ENCODE measurements at places on chromosomes 5 and 9.

DNA sequence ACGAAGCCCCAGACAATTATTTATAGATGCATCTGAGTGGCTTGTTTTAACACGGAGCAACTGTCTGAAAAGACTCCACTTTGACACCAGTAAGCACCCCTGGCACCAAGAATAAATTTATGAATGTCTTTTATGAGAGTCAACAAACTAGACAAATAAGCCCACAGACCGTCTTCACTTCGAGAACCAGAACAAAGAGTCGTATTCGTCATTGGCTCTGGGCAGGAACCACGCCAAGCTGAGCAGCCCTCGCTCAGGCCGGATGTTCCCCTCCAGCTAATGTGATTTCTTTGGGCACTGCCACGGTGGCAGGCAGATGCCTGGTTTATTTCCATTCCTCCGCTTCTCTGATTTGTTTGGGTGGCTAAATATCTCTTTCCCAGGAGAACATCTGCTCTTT, 91.9 kb upstream of the STC2 start:
- DNase-seq: no peak

DNA sequence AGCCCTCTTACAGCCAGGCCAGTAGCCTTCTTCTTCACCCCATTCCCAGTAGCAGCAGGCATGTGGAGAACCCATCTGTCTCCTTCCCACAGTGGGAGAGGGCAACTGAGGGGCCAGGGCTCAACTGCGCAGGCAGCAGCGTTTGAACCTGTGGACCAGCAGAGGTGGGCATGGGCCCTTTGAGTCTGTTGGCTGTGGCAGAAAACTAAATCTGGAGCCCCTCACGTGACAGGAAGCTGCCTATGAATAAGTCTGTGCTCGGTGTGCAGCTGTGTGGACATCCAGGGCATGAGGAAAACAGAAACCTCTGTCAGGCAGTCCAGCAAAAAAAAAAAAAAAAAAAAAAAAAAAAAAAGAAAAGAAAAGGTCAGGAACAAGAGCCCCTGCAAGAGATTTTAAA, 189.2 kb upstream of the NR3C1 start:
- DNase-seq: peak; percentile 81

DNA sequence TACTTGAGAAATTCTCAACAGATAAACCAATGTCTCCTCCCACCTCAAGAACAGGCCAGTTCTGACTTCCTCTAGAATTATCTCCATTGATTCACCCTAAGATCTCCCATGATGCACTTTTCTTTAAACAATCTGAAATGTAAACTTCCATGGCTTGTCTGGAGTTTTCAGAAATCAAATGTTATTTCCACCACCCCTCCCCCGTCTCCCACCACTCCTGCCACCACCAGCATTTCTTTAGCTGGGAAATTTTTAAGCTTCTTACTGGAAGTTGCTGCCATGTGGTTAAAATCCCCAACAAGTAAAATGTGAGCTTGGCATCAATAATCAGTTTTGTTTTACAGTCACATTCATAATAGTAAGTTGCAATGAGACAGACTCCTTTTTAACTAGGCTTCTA, 32.8 kb upstream of the BASP1 start:
- no peak for DNase-seq

DNA sequence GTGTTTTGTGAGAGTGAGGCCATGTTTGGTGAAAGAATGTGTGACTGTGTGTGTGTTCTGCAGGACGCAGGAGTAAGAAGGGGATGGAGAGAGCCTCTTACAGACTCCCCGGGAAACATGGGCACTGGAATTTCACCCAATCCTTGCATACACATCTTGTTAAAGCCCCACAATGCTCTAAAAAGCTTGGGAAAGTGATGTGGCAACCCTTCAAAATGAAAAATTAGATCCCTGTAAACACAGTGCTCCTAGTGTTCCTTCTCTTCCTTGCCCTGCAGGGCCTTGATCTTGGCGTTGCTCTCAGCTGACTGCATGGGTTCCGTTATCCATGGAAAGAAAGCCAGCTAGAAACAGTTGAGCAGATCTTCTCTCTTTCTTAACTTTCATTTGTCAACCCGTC, 701.7 kb downstream of the SEMA5A start:
- DNase-seq: no peak

DNA sequence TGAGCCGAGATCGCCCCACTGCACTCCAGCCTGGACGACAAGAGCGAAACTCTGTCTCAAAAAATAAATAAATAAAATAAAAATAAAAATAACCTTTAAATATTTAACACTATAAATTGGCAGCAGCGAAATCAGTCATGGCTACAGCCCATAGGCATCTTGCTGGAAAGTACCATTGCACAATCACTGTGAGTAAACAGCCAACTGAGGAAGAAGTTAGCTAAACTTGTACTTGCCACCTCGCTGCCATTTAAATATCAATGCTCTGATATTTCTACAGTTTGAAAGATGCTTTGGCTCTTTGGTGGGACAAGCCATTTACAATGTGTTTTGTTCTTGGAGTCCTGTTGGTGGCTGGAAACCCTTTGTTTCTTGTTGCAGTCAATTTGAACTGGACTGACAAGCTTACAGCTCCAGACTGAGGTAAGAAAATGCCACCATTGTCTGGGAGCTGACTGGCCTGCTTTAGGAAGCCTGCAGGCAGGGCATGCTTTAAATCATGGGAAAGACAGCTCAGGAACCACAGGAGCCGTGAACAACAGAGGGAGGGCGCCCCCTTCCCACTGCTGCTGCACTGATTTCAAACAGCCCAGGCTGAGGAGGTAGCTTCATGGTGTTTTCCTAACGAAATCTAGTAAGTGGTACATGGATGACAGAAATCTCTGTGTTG, 322.8 kb upstream of the RFX3 start:
- no peak for DNase-seq

DNA sequence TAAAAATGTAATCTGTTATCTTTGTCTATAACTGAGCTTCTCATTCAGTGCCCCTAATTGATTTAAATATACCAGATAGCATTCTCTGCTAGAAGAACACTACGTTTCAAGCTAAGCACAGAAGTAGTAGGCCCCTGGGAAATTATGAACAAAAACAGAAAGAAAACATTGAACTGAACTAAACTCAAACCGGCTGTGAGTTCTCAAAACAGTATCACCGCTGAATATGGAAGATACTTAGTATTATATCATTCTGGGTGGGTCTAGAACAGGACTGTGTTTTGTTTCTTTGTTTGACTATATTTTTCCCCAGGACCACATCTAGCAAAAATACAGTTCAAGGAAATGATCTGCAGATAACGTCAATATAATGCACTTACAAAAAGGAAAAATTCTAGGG, 95.1 kb upstream of the HMHB1 start:
- no peak for DNase-seq

DNA sequence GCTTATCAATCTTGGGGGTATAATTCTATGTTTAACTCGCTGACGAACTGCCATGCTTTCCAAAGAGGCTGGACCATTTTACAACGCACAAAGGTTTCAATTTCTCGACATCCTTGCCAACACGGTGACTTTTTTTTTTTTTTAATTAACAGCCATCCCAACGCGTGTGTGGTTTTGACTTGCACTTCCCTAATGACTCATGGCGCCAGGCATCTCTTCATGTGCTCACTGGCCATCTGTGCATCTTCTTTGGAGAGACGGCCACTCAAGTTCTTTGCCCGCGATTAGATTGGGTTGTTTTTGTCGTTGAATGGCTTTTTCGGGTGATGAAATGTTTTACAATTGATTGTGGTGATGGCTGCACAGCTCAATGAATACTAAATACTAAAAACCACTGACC, 12.5 kb upstream of the CARD9 start:
- DNase-seq: peak; percentile 43

- DNase-seq: no peak
These were observed 263.9 kb downstream of the ARRDC3 start for GRCh38 chr5:91119217-91119616.

- no peak for DNase-seq
These were observed 36.5 kb downstream of the NSUN2 start for GRCh38 chr5:6596388-6596787.

GRCh38 chr9:14453286-14453685, 139.3 kb upstream of the NFIB start:
- no peak for DNase-seq

GRCh38 chr9:21513431-21513830, 31.3 kb upstream of the IFNE start:
- DNase-seq: no peak

DNA sequence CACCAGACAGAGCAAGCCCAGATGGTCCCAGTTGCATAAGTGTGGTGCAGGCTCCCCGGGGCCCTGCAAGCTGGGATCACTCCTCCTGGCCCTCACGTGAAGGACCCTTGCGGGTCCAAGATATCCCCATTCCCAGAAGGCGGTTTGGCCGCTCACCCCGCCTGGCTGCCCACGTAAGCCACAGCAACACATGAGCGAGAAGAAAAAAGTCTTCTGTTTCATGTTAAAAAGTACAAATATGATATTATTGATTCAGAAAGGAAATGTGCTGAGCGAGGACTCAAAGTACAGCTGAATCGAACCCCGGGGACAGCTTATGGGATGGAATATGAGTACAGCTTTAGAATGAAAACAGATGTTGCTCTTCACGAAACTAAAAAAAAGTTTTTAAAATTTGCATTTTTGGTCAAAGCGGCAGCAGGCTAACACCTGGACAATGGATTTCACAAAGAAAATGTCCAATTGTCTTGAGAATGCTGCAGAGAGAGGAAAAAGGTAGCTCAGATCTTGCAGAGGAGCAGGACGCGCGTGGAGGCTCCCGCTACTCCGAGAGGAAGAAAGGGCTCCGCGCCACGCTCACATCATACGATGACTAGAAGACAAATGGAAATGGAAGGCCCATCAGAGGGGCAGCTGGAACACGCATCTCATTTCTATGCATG, 427.6 kb downstream of the IRX1 start:
- no peak for DNase-seq

DNA sequence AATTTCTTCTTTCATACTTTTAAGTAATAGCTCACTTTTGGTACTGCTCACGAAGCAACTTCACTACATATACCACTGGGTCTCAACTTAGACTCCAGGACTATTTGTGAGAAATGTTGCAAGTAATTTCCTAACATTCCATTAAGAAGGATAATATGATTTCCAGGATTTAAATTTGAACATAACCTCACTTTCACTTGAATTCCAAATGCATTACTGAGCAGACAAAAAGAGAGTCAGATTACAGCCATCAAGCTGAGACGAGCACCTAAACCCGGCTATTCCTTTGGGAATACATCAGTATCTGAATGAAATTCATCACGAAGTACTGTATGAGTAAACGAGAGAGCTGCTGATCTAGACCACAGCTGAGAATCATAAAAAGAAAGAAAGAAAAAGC, 47.3 kb downstream of the LIFR start:
- no peak for DNase-seq

GRCh38 chr9:127637322-127637847, 25.3 kb downstream of the STXBP1 start:
- DNase-seq: no peak

DNA sequence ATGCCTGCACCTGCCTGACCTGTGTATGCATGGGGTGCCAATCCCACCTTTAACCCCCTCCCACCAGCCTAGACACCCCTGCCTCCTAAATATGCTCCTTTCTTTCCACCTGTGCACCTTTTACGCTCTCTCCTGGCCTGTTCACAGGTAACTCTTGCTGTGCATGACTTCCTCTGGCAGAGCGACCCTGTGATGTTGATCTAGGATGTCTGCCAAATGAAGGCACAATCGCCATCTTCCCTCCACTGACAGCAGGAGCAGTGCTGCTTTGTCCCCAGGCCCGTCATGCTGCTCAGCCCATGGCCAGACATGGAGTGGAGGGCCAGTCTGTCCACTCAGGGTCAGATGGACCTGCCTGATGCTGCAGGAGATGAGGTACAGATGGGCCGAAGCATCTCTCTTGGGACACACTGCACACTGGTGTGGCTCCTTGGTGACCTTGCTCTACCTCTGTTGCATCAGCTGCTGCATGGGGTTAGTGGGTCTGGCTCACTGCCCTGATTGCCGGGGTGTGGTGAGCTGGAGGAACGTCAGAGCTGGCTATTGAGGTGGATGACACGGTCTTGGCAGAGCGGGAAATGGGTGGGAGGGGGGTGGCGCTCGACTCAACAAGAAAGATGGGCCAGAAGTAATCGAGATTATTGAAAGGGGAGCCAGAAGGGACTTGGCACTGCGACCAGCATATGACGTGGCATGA, 101.7 kb upstream of the PITX1 start:
- no peak for DNase-seq

Data from activated CD4-positive, alpha-beta T cell treated with anti-CD3 and anti-CD28 coated beads, Interleukin-10, Interleukin-2, amounts not matched to agents 100 ng/mL and 50 ng/mL, durations not matched to agents 16 hours and 8 hours (primary cell).